Testis (tissue), 5 donors: ENCODE measurements at places on chromosomes 4 and X.

- DNase-seq, result no peak
Measured at GRCh38 chr4:94947681-94948108, 189.9 kb downstream of the BMPR1B start.

DNA sequence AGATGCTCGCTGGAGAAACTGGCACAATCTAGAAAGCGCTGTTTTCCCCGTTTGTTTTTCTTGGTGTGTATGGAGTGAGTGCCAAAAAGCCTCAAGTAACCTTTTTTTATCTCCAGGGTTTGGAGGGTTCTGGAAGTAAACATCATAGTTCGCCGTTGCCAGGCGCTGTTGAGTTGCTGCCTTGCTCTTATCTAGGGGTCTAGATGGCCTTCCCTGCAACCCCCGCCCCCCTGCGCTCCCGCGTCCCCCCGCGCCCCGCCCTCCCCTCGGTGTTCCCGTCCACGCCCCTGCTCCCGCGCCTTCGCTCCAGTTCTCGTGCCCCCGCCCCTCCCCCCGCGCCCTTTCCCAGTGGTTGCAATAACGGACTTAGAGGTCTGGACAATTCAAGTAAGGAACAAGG lies 555 bp upstream of the GCNA start:
- peak; percentile 74 for DNase-seq

GRCh38 chr4:99965674-99966350 lies 15.7 kb upstream of the H2AZ1 start:
- DNase-seq, result no peak

GRCh38 chrX:44106864-44107263 lies 133.7 kb upstream of the NDP start:
- no peak for DNase-seq
